Effector memory CD4-positive, alpha-beta T cell (primary cell): ENCODE measurements at places on chromosomes 12 and 14.

DNA sequence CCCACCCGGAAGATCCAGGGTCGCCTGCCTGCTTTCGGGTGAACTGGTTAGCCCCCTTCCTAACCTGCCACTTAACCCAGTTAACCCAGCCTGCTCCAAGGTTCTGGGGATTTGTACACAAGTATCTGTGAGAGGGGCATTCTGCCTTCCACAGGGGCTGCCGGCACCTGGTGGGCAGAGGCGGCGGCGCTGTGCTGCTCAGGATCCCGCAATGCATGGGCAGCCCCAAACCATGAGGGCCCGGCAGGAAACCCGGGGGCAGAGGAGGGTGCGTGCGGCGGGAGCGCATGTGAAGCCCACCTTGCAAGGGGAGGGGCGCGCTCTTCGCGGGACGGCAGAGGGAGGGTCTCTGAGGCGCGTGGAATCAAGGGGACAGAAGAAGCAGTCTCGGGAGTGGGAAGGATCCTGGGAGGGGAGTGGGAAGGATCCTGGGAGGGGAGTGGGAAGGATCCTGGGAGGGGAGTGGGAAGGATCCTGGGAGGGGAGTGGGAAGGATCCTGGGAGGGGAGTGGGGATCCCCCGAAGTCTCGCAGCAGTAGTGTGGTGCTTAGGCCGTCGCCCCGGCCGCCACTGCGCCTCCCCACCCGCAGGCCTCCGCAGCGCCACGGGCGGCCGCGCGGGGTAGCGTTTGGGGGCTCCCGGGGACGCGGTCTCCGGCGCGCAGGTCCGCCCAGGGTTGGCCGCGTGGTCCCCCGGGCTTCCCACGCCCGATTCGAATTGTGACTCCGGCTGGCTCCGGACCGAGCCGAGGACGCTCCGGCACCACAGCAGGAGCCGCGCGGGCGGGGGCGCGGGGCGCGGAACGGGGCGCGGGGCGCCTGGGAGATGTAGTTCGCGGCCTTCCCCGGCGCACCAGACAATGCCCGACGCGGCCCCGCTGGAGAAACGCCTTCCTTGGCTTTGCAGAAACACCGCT, 4.9 kb upstream of the MTA1 start:
- peaks cover 17% of the 10 kb centered on the region for H3K27me3 ChIP-seq
- no peaks in the 10 kb centered on the region for H3K36me3 ChIP-seq
- DNase-seq = peak; percentile 36
- no peak overlapping the region for H3K27ac ChIP-seq
- H3K4me1 ChIP-seq = peaks cover 14% of the 10 kb centered on the region

DNA sequence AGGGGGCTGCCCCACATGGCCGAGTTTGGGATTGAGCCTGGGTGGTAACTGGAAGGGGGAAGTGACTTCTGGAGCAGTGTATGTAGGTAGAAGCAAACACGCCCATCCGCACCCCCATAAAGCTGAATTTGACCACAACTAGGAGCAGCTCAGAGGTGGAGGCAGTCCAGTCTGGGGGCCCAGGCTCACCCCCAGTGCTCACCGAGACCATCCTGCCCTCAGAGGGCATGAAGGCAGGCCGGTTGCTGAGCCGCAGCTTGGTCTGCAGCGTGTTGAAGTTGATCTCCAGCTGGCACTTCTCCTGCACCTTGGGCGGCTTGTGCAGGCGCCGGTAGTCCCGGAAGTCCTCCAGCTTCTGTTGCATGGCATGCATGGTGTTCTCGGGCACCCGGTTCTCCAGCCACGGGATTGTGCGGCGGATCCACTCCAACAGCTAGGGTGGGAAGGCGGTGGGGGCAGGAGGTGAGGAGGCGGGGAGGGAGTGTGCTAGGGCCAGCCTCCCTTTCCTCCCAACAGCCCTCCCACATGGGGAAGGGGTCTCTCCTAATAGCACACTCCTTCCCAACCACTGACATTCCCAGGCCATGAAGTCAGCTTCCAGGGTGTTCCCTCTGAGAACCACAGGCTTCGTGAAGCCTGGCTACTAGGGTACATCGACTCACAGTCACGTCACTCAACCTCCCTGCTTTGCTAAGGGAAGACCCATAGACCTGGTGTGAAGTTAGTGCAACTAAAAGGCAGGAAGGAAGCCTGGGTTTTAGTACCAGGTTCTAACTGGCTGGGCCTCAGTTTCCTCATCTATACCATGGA, 87.0 kb downstream of the ACTN1 start:
- H3K27me3 ChIP-seq = no peaks in the 10 kb centered on the region
- H3K4me3 ChIP-seq = no peak overlapping the region
- peaks cover 49% of the 10 kb centered on the region for H3K36me3 ChIP-seq

GRCh38 chr14:92109490-92109889, 3.1 kb upstream of the ATXN3 start:
- H3K27me3 ChIP-seq = no peaks in the 10 kb centered on the region
- H3K27ac ChIP-seq = no peak overlapping the region
- no peak for DNase-seq
- H3K4me1 ChIP-seq = no peaks in the 10 kb centered on the region
- no peak overlapping the region for H3K4me3 ChIP-seq
- H3K36me3 ChIP-seq = no peaks in the 10 kb centered on the region

DNA sequence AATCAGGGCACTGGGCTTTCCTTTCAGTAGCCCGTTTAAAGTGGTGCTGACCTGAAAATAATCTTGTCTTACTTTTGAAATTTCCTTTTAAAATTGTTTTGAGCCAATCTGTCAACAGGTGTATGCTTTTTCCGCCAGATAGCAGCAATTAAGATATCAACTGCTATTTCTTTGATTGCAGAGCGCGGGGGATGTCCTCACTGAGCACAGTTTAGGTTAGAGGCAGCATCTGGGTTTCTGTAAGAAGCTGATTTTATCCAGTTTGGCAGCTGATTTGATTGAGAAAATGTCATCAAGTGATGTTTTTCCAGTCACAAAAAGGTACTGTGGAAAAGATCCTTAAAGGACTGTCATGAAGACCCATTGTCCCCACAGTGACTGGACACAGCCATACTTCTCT, 371.8 kb downstream of the ADAMTS20 start:
- H3K27ac ChIP-seq = no peak overlapping the region
- H3K4me1 ChIP-seq = no peaks in the 10 kb centered on the region
- no peak for DNase-seq
- no peaks in the 10 kb centered on the region for H3K36me3 ChIP-seq

- no peaks in the 10 kb centered on the region for H3K36me3 ChIP-seq
- no peaks in the 10 kb centered on the region for H3K27me3 ChIP-seq
- H3K4me1 ChIP-seq = peaks cover 7% of the 10 kb centered on the region
- peak; percentile 28 for DNase-seq
Measured at GRCh38 chr12:22443379-22444316, 100.7 kb downstream of the C2CD5 start.

GRCh38 chr14:84323978-84324377, 1206.0 kb upstream of the FLRT2 start:
- no peaks in the 10 kb centered on the region for H3K4me1 ChIP-seq
- no peak overlapping the region for H3K4me3 ChIP-seq
- H3K27ac ChIP-seq = no peak overlapping the region
- H3K36me3 ChIP-seq = no peaks in the 10 kb centered on the region
- no peaks in the 10 kb centered on the region for H3K27me3 ChIP-seq

- no peaks in the 10 kb centered on the region for H3K4me1 ChIP-seq
- no peak overlapping the region for H3K27ac ChIP-seq
- H3K4me3 ChIP-seq = no peak overlapping the region
- no peaks in the 10 kb centered on the region for H3K36me3 ChIP-seq
- no peak for DNase-seq
- no peaks in the 10 kb centered on the region for H3K27me3 ChIP-seq
Measured at GRCh38 chr12:97984974-97985580, 522.5 kb downstream of the RMST start.

GRCh38 chr14:56195704-56196103, 77.5 kb downstream of the PELI2 start:
- H3K4me3 ChIP-seq = no peak overlapping the region
- H3K27ac ChIP-seq = no peak overlapping the region
- H3K27me3 ChIP-seq = no peaks in the 10 kb centered on the region
- no peaks in the 10 kb centered on the region for H3K36me3 ChIP-seq
- DNase-seq = no peak

DNA sequence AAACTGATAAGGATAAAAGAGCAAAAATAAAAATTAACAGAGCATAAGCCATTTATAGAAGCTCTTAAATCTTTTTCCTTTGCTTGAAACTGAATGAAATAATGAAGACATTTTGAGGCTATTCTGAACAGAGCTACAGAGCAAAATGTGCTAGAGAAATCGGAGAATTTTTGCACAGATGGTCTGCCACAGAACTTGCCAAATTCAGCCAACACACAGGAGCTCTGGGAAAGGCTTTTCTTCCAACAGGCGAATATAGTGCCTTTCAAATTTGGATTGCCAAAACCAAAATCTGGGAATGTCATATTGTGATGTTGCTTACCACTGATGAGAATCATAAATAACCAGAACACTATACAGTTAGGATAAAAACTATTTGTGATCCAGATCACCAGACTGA, 406.3 kb downstream of the RPL10L start:
- no peak overlapping the region for H3K4me3 ChIP-seq
- H3K4me1 ChIP-seq = no peaks in the 10 kb centered on the region
- no peaks in the 10 kb centered on the region for H3K36me3 ChIP-seq

DNA sequence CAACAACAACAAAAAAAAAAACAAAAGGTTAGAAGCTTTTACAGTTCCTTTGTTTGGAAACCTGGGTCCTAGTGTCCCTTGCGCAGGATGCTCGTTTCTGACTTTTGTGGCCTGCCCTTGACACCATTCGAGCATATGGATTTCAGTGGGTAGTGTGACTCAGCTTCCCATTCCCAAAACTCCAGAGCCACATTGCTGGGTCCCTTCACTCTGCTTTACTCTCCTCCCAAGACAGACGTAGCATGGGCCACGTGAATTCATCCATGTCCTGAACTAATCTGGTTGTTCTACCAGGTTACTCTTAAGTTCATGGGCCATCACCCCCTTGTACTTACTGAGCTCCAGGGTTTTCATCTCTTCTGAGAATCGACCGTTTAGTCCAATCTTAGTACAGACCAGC, 68.0 kb upstream of the MAX start:
- H3K4me3 ChIP-seq = peak overlapping the region; percentile 51
- H3K36me3 ChIP-seq = no peaks in the 10 kb centered on the region
- peaks cover 7% of the 10 kb centered on the region for H3K4me1 ChIP-seq
- DNase-seq = no peak
- H3K27ac ChIP-seq = no peak overlapping the region

- no peaks in the 10 kb centered on the region for H3K36me3 ChIP-seq
- no peak overlapping the region for H3K27ac ChIP-seq
- no peak for DNase-seq
- peaks cover 17% of the 10 kb centered on the region for H3K4me1 ChIP-seq
- peaks cover 15% of the 10 kb centered on the region for H3K27me3 ChIP-seq
Measured at GRCh38 chr12:6697584-6698351, 2.8 kb downstream of the PIANP start.

DNA sequence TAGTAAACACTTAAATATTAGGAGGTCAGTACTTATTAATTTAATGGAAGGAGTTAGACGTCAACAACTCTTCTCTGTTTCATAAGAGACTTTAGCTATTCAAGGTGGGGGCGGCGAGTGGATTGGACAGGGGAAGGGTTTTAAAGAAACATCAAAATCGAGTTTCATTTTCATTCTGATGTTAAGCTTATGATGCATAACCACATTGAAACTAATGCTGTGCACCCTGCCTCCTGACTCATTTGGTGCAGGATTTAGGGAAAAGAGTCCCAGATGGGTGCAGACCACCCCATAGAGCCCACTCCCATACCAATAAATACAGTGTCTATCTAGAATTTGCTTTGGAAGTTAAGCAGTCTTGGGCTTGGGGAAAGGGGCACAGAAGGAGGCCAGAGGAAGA, 7.4 kb downstream of the ZBTB39 start:
- H3K4me1 ChIP-seq = no peaks in the 10 kb centered on the region
- no peak for DNase-seq
- H3K27ac ChIP-seq = no peak overlapping the region
